ENCODE measurements at places on chromosomes 5 and 9.

DNA sequence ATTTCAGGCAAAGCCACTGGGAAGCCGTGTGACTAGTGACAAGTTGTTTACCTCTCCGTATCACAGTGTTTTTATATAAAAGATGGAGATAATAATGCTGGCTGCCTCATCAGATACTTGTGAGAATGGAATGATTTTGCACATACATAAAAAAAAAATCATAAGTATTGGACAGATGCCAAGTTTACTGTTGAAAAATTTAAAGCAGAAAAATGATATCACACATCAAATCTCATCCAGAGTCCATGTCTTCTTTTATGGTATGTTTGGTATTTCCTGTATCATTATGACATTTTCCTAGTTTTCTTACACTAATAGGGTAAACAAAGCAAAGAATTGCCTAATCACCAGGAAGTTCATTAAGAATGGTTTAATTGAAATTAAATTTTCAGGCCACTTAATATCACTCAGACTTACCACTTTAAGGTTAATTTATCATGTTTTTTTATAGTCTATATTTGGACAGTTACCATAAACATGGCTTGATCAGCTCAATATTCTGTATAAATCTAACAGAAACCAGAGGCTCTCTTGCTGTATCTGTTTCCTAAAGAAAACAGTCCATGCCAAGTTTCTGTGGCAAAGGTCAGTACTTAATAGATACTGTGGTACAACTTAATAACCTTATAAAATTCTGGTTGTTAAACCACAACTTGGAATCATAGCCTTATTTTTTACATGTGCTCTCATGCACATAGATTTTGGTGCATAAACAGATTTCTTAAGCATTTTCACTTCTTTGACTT, 656.5 kb upstream of the RIOK2 start:
- no peak for DNase-seq

DNA sequence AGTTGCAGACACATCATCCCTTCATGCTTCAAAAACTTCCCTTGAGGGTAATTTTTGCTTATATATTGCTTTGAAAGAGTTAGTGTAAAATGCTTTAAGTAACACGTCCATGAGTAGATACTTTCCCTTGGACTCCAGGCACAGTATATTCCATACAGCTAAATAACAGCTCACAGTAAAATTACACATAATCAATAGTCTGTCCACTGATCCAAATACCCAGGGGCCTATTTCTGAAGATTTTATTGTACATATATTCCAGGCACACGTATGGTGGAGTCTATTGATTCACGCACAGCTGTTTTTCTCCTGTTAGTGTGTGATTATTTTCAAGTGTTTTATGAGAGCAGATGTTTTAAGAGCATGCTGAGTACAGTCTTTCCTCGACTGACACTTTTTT, 223.7 kb upstream of the GRAMD2B start:
- no peak for DNase-seq

DNA sequence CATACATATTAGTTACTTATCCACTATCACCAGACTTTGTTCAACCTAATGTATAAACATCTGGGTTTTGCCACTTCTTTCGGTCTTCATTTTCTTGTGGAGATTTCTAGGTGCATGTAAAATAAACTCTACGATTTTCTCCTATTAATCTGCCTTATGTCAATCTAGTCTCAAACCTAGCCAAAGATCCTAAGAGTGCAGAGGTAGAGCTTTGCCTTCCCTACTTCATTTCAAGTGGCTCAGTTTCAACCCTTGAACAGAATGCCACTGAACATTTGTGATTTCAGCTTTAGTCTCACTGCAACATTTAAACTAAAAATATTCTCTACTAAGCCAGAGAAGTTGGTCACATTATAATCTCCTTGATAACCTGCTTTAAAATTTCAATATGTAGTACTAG, 94.0 kb downstream of the EDIL3 start:
- DNase-seq = no peak

- DNase-seq = no peak
These were observed 84.7 kb upstream of the TBC1D2 start for GRCh38 chr9:98339987-98340800.

GRCh38 chr5:56561-57290, 35.2 kb upstream of the PLEKHG4B start:
- no peak for DNase-seq

DNA sequence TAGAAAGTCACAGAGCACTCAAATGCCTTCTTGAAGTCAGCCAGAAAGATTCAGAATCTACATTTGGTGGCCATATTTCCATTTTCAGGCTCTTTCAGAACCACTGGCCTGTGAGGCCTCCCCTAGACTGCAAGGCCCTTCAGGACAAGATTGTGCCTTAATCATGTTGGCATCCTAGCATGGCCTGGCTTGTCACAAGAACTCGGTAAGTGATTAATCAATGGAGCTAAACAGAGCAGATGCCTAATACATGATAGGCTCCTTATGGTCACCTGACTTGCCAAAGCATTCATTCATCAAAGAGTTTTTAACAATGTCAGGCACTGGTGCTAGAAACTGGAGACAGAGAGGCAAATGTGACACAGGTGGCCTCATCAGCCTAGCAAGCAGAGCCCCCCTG, 70.3 kb downstream of the PGM5 start:
- no peak for DNase-seq

GRCh38 chr5:109354761-109355160, 55.0 kb downstream of the PJA2 start:
- DNase-seq = no peak

DNA sequence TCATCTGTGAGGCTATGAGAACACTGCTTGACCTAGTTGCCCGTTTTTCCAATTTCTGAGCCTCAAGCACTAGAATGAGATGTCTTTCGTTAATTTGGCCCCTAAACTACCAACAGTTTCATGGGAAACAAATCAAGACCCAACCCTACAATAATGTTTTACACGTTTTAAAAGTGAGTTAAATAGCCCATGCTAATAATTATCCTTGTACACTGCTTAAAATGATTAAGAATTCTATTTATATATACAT, 2.3 kb upstream of the NR3C1 start:
- no peak for DNase-seq

DNA sequence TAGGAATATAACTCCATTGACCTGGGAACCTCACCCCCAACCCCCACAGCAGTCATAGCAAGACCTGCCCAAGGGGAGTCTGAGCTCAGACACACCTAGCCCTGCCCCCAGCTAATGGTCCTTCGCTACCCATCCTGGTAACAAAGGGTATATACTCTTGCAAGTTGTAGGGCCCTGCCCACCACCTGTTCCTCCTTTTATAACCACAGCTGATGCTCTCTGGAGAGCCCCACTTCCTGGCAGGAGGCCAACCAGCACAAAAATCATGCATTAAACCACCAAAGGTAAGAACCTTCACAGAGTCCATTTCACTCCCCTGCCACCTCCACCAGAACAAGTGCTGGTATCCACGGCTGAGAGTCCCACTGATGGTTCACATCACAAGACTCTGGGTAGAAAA, 1195.3 kb upstream of the SEMA6A start:
- no peak for DNase-seq

DNA sequence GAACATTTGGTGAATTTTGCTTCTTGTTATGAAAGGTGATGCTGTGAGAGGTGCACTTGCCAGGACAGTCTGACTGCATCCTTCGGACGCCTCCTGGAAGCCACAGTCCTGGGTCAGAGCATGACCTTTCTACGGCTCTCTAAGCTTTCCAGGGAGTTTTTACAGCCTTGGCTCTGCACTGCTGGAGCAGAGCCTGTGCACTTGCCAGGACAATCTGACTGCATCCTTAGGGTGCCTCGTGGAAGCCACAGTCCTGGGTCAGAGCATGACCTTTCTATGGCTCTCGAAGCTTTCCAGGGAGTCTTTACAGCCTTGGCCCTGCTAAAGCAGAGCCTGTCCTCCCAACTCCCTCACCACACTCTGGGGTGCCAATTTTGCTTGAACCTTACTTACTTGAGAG, 49.6 kb downstream of the CCDC180 start:
- no peak for DNase-seq

GRCh38 chr9:131361202-131361833, 32.6 kb upstream of the PRRC2B start:
- DNase-seq = no peak

GRCh38 chr9:104905931-104906330, 22.0 kb downstream of the ABCA1 start:
- DNase-seq = no peak
